Fibroblast of lung (primary cell): ENCODE measurements at places on chromosomes 11 and 22.
A peak's percentile ranks its signal among the peaks of the same experiment; 100 is the strongest.

DNA sequence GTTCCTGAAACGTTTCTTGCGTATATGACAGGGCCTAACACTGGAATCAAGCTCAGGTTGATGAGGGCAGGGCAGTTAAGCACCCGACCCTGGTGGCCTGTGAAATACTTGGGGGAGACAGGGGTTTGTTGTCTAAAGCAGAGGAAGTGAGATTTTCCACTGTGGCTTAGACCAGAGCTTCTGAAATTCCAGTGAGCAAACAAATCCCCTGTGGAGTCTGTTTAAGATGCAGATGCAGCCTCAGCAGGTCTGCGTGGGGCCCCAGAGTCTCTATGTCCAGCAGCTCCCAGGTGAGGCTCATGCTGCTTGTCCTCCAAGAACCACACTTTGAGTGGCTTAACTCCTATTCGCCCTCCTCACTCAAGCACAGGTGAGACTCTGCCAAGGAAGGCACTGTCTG, 39.1 kb upstream of the PRAME start:
- DNase-seq: no peak

- no peak for DNase-seq
Observed at GRCh38 chr22:26554956-26555355, 35.0 kb downstream of the TPST2 start.

DNA sequence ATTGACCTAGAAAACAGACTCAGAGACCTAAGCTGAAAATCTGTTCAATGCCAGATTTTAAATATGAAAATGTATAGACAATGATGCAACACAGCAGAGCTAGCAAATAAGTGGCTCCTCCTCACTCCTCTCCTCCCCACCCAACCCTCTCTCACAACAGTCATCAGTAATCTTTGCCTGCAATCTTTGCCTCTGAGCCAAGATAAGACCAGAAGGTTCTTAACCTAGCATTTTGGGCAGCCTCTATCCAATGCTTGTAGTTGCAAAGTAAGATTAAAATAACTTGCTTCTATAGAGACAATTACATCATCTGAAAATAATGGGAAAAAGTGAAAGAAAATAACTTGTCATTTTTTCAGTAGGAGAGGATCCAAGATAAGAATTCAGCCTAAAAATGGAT, 117.3 kb downstream of the PARVA start:
- DNase-seq: peak; percentile 89

DNA sequence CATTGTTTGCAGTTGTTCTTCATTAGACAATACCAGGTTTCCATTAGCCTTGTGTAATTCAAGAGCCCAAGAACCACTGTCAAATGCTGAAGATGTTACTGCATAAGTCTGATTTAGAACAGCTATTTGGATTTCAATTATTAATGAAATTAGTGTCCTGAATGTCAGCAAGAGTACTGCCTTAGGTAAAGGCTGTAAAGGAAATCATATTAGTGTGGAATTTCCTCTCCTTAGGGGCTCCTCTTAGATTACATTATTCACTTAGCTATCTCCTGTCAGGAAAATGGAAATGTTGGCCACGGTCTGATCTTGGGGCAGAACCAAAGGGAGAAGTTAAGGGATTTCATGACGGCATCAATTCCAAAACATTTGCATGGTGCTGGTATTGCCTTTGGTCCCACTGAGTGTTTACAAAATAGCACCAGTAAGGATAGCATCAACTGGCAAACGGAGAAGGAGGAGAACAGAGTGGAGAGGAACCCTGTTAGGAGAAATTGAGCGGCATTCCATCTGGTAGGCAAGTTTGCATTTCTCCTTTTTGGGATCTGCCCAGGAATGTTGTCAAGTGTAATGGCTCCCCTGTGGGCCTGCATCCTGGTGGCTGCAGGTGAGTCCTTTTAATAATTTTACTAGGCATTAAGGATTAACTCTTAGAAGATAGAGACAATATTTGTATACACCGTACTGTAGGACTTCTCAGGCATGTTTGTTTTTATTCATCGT, at the start of gene HTR3B:
HTR3B (plus strand) TSS at position 418 of the 723 bp plus-strand sequence; CDS start at position 556, 138 bp downstream.
- DNase-seq: no peak

- no peak for DNase-seq
Observed at GRCh38 chr22:44860311-44860710, 107.9 kb downstream of the ARHGAP8 start.

- DNase-seq: no peak
Observed at GRCh38 chr11:69483691-69484426, 2.4 kb downstream of the LINC01488 start.

GRCh38 chr11:126547691-126548090, 192.2 kb downstream of the ST3GAL4 start:
- DNase-seq: peak; percentile 6

DNA sequence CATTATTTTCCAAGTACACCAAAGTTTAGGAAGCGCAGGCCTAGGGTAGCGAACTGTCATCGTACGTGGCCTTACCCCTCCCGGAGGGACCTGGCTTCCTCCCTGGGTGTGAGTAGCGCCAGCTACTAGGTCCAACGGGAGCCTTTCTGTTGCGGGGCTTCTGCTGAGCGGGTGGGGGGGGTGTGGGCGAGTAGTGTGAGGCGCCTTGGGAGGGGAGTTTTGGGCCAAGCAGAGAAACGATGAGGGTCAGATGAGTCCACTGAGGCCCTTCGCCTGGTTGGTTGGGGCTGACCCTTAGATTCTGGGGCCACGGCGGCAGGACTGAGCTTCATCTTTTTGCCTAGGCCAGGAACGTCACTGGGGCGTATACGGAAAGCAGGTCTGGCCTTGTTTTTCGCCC, 868 bp downstream of the TEF start:
- DNase-seq: no peak

GRCh38 chr11:119433358-119433725, 10.4 kb upstream of the THY1 start:
- DNase-seq: peak; percentile 40

DNA sequence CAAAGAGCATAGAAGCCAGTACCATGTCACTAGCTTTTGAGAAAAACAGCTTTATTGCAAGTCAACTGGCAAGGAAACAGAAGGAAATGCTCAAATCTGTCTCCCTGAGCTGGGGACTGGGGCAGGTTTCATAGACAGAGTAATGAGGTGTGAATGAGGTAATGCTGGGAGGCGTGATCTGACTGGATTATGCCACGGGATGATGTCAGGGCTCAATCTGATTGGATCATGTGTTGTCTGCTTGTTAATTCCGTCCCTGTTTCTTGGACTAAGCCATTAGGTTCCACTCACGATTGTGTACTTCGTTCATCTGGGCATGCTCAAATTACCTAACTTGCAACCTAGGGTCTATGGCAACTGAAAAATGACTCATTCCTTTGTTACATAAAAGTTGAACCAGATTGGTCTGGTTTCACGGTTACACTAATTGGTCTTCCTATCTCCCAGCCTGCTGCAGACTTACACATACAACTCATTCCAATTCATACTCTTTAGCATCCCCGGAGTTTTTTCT, 20.2 kb upstream of the OR10A5 start:
- no peak for DNase-seq

- DNase-seq: peak; percentile 69
Observed at GRCh38 chr11:73894725-73895335, 18.0 kb downstream of the PAAF1 start.

- DNase-seq: no peak
Observed at GRCh38 chr11:46456269-46457001, 64.9 kb upstream of the CHRM4 start.

GRCh38 chr11:127651888-127652221, 651.3 kb upstream of the KIRREL3 start:
- DNase-seq: peak; percentile 23
